ENCODE measurements at places on chromosomes 5 and 9.

DNA sequence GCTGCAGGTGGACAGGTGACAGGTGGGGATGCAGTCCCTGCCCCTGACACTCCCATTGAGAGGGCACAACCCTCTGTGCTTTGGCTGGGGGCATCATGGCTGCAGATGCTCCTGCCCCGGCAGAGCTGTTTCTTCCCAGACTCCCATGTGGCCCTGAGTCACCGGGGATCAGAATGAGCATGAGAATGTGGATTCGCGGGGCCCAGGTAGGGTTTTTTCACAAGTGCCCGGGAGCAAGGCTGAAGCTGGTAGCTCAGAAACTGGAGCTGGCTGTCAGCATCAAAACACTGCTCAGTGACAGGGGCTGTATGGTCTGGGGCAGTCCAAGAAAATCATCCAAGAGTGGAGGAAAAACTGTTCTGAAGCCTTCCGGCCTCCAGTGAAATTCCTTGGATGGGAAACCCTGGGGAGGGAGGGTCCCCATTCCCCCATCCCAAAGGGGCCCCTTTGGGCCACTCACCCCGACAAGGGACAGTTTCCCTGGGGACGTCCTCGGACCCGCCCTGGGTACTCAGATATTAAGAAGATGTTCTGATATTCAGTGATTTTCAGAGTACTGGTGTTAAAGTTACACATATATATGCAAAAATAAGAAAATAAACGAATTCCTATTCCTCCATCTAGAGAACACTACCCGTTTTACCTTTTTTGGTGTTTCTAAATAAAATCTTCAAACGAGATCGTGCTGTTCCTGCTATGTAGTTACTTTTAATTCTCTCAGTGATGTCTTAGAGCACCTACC is 120.1 kb upstream of the LPCAT1 start:
- H3K27me3 ChIP-seq = peaks cover 20% of the 10 kb centered on the region
- DNase-seq = no peak
- no peaks in the 10 kb centered on the region for H3K36me3 ChIP-seq
- no peaks in the 10 kb centered on the region for H3K4me1 ChIP-seq

DNA sequence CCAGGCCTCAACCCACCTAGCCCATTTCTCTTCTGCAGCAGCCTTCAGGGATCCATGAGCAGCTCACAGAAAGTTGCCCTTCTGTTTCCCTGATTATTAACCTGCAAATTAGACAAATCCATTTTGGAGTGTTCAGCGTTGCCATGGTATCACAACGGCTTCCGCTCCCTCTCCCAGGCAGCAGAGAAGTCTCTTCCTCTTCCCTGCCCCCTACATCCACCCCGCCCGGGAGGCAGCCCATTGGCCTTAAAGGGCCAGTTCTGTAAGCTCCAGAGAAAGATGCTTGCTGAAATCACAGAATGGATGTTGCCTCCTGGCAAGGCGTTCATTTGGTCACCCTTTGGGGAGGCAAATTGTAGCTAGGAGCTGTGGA is 47.7 kb upstream of the BOD1 start:
- H3K4me3 ChIP-seq = no peak overlapping the region
- H3K4me1 ChIP-seq = no peaks in the 10 kb centered on the region
- H3K27ac ChIP-seq = no peak overlapping the region
- H3K36me3 ChIP-seq = no peaks in the 10 kb centered on the region
- DNase-seq = no peak

GRCh38 chr5:62621280-62621679 is 42.7 kb downstream of the LRRC70 start:
- H3K4me1 ChIP-seq = no peaks in the 10 kb centered on the region
- H3K27me3 ChIP-seq = no peaks in the 10 kb centered on the region
- H3K4me3 ChIP-seq = no peak overlapping the region
- DNase-seq = no peak

- H3K4me1 ChIP-seq = peaks cover 9% of the 10 kb centered on the region
- no peaks in the 10 kb centered on the region for H3K27me3 ChIP-seq
- H3K27ac ChIP-seq = no peak overlapping the region
- H3K36me3 ChIP-seq = no peaks in the 10 kb centered on the region
These were observed 244.3 kb downstream of the DENND1A start for GRCh38 chr9:123685489-123686083.

GRCh38 chr5:135710045-135710675 is 124.3 kb upstream of the SLC25A48 start:
- DNase-seq = no peak
- no peak overlapping the region for H3K27ac ChIP-seq
- no peaks in the 10 kb centered on the region for H3K4me1 ChIP-seq
